Transverse colon (tissue), 4 donors: ENCODE measurements at places on chromosomes 2 and 18.

DNA sequence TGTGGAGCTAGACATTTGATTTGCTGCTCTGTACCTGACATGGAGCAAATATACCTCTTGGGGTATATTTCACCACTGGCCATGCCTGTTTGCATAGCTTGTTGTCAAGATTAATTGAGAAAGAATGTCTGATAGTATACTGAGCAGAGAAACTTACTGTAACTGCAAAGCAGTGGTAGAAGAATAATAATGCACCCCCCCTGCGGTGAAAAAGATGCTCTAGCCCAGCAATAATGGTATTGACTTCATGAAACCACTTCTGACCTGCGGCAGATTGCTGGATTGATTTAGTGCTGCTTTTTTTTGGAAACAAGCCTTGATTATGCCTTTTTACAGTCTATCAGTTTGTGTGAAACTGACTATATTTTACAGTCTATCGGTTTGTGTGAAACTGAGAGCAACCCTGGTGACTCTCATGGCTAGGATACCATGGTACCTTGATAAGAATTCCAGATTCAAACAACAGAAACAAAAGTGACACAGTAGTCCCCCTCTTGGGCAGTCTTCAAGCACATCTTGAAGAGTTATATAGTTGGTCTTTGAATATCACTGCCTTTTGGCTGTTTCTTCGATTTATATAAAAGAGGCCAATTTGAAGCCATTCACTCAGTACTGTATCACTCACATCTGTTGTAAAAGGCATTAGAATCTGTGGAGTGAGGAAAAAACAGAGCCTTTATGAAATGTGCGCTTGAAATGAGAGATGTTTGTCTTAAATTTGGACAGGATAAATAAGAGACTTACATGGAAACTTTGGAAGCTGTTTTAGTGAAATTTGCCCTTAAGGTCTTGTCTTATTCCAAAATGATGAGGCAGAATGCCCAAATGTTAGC, 102.5 kb downstream of the FMNL2 start:
- no peak for DNase-seq
- H3K27me3 ChIP-seq: no peaks in the 10 kb centered on the region
- no peak overlapping the region for H3K4me3 ChIP-seq
- no peaks in the 10 kb centered on the region for H3K36me3 ChIP-seq

DNA sequence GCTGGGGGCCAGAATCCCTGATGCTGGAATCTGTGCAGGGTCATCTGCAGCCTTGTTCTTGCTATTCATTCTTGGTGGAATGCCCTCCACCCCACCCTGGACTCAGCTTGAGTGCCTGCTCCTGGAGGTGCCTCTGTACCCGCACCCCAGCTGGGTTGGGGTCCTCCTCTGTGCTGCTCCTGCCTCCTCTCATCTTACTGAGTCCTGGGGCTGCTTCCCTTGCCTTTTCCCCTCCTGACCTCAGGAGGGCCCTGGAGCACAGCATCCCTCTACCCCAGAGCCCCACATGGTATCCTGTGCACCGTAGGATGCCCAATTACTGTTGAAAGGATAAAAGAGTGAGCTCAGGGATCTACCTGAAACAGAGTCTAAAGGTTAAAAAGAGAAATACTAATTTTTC, 81.6 kb downstream of the CIB4 start:
- H3K36me3 ChIP-seq: no peaks in the 10 kb centered on the region
- H3K4me1 ChIP-seq: peaks cover 14% of the 10 kb centered on the region
- no peak for DNase-seq
- no peak overlapping the region for H3K4me3 ChIP-seq

GRCh38 chr2:224682134-224682533, 34.0 kb downstream of the CCDC195 start:
- H3K36me3 ChIP-seq: no peaks in the 10 kb centered on the region
- no peak for DNase-seq
- H3K27me3 ChIP-seq: no peaks in the 10 kb centered on the region
- peaks cover 11% of the 10 kb centered on the region for H3K4me1 ChIP-seq
- H3K27ac ChIP-seq: no peak overlapping the region
- no peak overlapping the region for H3K4me3 ChIP-seq

DNA sequence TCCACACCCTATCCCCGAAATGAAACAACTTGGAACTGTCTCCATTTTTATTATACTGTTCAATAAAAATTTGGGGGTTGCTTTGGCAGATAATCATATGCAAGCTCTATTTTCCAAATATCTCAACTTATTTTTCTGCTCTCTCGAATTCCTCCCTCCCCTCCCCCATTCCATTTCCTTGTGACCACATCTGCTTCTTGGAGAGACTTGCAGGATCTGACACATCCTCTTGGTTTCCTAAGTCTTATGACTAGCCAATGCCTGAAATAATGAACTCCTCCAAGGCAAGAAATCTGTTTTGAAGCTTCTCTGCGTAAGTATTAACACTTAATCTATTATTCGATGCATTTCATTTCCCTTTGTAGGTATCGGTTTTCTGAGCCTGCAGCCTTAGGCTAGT, 16.1 kb downstream of the TGIF1 start:
- no peak for DNase-seq
- no peak overlapping the region for H3K27ac ChIP-seq
- H3K4me3 ChIP-seq: no peak overlapping the region
- no peaks in the 10 kb centered on the region for H3K27me3 ChIP-seq
- H3K4me1 ChIP-seq: no peaks in the 10 kb centered on the region
- no peaks in the 10 kb centered on the region for H3K36me3 ChIP-seq

- no peaks in the 10 kb centered on the region for H3K36me3 ChIP-seq
- H3K4me1 ChIP-seq: no peaks in the 10 kb centered on the region
- no peak overlapping the region for H3K27ac ChIP-seq
- H3K27me3 ChIP-seq: no peaks in the 10 kb centered on the region
- DNase-seq: no peak
Observed at GRCh38 chr2:127121776-127122176, 14.8 kb upstream of the BIN1 start.

DNA sequence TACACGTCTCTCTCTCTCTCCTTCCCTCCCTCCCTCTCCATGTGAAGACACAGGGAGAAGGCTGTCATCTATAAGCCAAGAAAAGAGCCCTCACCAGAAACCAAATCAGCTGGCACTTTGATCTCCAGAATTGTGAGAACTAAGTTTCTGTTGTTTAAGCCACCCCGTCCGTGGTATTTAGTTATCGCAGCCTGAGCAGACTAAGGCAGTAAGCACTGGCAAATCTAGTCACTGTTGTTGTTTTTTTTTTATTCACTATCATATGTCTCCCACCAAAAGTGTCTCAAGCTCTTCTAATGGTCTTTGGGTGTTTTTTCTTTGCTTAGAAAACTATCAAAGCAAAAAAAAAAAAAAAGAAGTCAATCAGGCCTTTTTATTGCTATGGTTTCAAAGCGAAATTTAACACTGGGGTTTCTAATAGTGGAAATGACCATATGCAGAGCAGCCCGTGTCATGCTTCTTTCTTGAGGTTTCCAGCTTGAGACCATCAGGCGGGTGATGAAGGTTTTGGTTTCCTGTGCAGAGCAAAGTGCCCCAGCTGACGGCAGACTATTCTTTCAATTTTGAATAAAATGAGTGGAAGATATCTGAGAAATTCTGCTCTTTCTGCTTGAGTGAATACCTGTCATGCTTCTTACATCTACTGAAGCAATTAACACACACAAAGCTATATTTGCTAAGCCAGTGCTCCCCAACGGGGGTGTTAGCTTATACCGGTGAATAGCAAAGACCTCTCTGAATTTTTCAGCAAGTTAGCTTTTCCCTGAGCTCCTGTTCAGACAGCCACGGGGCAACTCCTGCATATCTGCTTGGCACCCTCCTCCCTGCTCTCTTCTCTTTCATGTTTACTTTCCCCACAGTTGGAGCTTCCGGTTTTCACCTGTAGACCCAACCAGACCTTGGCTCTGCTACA, 394.1 kb upstream of the ATP5MC3 start:
- no peak overlapping the region for H3K27ac ChIP-seq
- no peaks in the 10 kb centered on the region for H3K4me1 ChIP-seq
- no peaks in the 10 kb centered on the region for H3K27me3 ChIP-seq
- DNase-seq: no peak
- H3K4me3 ChIP-seq: no peak overlapping the region
- no peaks in the 10 kb centered on the region for H3K36me3 ChIP-seq

- H3K4me1 ChIP-seq: no peaks in the 10 kb centered on the region
- H3K36me3 ChIP-seq: no peaks in the 10 kb centered on the region
- no peak for DNase-seq
- no peak overlapping the region for H3K27ac ChIP-seq
Observed at GRCh38 chr2:222257645-222258044, 41.2 kb downstream of the PAX3 start.

DNA sequence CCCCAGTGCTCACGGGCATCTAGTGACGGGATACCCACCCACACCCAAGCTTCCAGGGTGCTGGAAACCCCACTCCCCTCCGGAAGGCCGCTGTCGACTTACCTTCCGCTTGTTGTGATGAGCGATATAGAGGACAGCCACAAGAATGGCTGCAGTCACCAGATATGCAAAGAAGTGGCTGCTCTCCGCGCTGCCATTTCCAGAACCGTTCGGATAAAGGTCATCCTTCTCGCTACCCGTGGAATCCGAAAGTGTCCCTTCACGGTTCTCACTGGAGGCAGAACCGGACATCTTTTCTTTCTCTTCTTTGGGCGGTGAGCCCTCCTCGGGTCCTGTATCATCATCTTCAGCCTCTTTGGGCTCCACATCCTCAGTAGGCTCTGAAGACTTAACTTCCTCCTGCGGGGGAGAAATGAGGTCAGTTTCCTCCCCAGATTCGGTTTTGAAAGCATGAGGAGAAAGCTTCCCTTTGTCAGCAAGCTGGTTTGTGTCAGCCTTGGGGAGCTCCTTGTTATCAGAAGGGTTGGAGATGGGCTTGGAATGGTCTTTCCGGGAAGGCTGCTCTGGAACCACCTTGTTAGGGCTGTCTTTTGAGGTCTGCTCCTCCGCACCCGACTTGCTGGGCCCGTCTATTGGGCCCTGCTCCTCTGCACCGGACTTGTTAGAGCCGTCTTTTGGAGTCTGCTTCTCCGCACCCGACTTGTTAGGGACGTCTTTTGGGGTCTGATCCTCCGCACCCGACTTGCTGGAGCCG, 1.2 kb downstream of the TGOLN2 start:
- peak overlapping the region; percentile 89 for H3K4me3 ChIP-seq
- H3K4me1 ChIP-seq: peaks cover 21% of the 10 kb centered on the region
- H3K27me3 ChIP-seq: no peaks in the 10 kb centered on the region
- DNase-seq: peak; percentile 51
